CD4-positive, alpha-beta T cell treated with Interleukin-1 beta for 1 hour (primary cell): ENCODE measurements at places on chromosomes 6 and 20.

GRCh38 chr20:32585586-32586127, 524 bp upstream of the NOL4L start:
- DNase-seq, result peak; percentile 7

- DNase-seq, result peak; percentile 60
Observed at GRCh38 chr6:10720265-10720959, 2.5 kb upstream of the TMEM14C start.

- DNase-seq, result no peak
Observed at GRCh38 chr6:33050014-33050810, 23.2 kb downstream of the HLA-DPA1 start.

GRCh38 chr6:96898241-96898851, 655 bp upstream of the NDUFAF4 start:
- peak; percentile 12 for DNase-seq

DNA sequence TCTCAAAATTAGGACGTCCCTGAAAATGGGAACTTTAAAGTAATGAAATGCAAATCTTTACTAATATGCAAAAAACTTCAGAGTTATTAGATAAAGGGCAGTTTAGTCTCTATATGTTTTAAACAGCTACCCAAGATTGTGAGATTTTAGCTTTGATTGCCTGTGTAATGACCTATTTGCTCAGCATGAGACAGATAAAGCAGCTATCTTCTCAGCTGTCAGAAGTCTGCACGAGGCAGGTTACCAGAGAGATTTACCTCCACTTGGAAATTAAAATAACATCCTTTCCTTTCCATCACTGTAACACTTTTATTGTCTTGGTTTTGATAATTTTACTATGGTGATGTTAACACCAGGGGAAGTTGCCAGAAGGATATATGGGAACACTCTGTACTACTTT, 436.6 kb upstream of the OPRM1 start:
- DNase-seq, result no peak

GRCh38 chr20:49187851-49188641, at the start of gene STAU1:
Gene STAU1, minus strand, starts transcription at chr20:49188334. Its CDS starts 22,133 bp downstream, at chr20:49166201.
- DNase-seq, result peak; percentile 94

DNA sequence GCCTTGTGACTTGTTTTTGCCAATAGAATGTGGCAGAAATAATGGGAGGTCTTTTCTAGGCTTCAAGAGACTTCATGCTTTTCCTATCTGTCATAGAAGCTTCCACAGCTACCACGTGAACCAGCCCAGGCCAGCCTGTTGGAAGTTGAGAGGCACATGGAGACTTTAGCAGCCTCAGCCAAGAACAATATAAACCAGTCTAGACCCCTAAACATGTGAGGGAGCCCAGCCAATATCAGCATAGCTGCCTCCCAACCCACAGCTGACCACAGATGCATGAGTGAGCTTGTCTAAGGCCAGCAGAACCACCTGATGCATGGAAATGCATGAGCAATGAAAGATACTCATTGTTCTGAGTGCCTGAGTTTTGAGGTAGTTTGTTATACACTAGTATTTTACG, 540.7 kb upstream of the BTBD3 start:
- DNase-seq, result no peak

DNA sequence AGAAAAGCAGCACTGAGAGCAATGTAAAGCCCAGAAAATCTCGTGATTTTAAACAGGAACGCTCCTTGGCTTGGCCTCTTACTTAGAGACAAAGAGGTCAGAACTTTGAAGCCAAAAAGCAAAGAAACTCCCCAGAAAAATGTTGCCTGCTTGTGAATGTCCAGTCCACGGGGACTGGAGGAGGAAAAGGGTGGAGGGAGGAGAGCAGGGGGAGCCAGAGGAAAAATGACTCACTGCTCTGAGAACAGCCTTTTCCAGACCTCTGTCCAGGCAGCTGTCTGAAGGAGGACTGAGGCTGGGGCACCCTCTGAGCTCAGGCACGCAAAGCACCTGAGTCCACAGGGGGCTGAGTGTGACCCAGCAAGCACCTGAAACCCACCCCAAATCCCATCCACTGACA, 64.7 kb downstream of the TRAM2 start:
- DNase-seq, result no peak

- no peak for DNase-seq
Observed at GRCh38 chr6:70709826-70710225, 42.1 kb downstream of the SMAP1 start.

DNA sequence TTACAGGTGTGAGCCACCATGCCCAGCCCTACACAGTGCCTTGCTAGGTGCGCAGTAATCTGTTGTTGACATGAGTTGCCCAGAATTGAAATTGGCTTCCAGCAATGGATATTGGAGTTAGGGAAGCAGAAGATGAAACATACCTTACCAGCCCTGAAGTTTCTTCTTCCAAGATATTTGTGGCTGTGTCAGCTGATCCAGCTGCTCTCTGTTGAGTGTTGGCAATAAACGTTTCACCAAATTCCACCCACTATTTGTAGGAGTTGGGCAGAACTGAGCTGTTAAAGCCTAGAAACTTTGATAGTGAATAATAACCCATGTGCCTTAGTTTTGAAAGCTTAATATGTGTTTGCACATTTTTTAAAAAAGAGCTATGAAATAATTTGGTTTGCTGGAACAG, 218.2 kb upstream of the SNX9 start:
- no peak for DNase-seq

DNA sequence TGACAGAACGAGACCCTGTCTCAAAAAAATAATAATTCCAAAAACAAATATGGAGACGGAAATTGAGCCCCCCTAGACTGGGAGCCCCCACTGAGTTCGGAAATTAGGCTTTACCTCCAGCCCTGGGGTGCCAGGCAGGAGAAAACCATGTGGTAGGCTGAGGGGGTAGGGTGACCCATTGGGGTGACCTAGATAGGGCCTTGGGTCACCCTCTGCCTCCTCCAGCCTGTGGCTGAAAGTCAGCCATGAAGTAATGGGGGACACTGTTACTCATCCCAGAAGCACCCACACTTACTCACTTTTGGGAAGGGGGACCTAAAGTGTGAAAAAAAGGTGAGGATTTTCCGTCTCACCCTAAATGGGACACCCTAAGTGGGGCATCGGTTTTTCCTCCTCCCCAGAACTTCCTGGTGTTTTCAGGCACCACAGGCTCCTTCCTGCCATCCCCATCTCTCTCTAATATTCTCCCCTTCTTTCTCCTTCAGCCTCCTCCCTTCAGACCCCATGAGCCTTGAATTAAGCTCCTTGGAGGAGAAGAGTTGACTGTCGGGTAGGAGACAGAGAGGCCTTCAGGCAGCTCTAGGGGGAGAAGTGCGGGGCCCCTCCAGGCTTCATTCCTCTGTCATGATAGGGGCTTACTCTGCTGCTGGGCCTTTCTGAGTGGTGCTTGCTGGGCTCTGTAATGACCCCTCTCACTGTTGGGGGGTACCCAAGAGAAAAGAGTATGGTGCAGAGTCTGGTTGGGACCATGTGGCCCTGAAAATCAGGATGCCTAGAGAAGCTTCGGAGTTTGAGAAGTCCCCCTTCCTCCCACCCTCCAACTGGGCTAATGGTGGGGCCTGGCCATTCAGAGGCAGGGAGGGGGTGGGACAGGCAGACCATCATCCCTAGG, 2.4 kb downstream of the LTB start:
- DNase-seq, result no peak

DNA sequence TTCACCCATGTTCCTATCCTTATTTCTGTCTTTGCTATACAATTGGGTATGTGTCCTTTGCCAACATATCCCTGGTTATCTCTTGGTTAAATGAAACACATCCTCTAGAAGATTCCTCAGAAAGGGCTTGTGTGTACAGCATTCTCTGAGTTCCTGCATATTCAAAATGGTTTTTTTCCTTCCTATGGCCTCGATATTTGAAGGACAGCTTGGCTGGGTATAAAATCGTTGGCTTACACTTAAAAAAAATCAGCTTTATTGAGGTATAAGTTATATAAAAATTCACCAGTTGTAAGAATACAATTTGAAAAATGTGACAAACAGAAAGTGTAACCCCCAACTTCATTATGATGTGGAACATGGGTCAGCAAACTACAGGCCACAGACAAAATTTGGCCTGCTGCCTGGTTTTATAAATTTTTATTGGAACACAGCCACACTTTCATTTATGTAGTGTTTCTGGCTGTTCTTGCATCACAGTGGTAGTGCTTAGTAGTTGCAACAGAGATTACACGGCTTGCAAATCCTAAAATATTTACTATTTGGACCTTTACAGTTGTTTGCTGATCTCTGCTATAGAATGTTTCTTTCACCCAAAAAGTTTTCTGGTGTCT, 16.7 kb downstream of the PCMT1 start:
- DNase-seq, result no peak

GRCh38 chr6:116019428-116019827, 41.3 kb downstream of the FRK start:
- DNase-seq, result no peak

DNA sequence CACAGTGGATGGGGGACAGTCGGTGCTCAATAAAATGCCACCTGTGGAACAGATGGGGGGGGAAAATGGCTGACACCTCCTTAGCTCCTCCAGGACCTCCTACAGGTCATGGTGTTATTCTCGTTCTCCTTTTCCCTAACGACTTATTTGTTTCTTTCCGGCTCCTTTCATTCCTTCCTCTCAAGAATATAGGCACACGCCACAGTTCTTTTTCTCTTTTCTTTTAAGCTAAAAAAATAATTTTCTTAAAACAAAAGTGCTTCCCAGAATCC, 1.4 kb upstream of the RNASET2 start:
- no peak for DNase-seq

GRCh38 chr6:166800137-166800536, 156.2 kb downstream of the RNASET2 start:
- DNase-seq, result no peak

DNA sequence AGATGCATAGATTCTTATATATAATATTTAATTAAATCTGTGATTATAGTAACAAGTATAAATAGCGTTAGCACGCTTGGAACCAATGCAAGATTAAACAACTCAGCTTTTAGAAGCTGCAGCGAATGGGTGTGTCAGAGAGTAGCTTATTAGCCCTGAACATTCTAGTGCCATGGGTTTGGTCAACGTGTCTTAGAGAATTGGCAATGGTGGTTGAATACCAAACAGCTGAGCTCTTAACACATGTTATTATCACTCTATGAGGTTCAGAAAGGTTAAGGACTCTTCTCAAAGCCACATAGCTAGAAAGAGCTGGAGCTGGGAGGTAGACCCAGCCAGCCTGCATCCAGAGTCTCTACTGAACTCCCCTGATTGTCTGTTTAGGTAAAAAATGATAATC, 284.2 kb upstream of the CHD6 start:
- DNase-seq, result no peak

GRCh38 chr6:150116200-150116800, 26.5 kb upstream of the PPP1R14C start:
- no peak for DNase-seq

DNA sequence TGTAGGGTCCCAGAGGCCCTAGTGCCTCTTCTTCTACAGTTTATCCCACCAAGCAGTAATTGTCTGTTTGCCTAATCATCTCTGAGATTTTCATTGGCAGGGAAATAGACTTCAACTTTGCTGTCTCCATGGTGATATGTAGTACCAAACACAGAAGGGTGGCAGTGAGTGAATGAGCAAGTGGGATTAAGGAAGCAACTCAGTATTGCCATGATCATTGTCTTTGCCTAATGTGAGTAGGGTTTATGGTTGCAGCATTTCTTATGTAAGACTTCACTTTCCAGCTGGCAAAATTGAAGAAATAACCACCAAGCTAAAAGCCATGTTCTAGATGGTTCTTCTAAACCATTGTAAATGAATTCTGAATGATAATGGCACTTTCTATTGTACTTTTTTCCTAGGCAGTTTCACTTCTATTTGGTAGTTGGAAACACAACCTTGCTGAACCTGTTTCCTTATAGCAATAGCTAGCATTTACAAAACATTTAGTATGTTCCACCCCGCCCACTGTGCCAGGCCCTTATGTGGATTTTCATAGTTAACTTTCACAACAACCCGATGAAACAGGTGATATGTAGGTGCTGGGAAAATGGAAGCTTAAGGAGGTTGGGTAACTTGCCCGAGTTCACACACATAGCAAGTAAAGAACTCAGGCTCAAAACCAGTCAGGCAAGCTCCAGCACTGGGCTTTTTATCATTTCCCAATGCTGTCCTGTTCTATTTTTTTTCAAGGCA, 32.0 kb downstream of the ZC2HC1B start:
- no peak for DNase-seq

DNA sequence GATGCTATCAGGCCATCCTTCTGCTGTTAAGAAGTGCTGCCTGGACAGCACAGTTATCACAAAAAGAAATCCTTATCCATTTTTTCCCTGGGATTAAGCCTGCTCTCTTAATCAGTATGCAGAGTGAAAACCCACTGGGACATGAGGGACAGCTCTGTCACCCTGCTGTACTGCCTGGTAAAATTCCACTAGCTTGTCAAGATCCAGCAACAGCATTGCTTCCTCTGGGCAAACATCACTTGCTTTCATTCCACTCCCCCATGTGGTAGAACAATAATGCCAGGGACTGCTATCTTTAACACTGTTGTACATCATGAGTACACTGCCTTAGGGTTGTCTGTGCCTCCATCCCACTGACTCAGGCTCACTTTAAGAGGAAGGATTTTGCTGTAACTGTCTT, 331.3 kb downstream of the KIF16B start:
- no peak for DNase-seq

GRCh38 chr6:135913785-135914184, 62.3 kb downstream of the PDE7B start:
- DNase-seq, result no peak

GRCh38 chr20:2767768-2768631, 32.4 kb downstream of the CPXM1 start:
- DNase-seq, result no peak

- DNase-seq, result peak; percentile 70
Observed at GRCh38 chr20:3753098-3753497, 14.5 kb downstream of the ADISSP start.

GRCh38 chr6:53830366-53830765, 35.6 kb downstream of the LRRC1 start:
- no peak for DNase-seq

DNA sequence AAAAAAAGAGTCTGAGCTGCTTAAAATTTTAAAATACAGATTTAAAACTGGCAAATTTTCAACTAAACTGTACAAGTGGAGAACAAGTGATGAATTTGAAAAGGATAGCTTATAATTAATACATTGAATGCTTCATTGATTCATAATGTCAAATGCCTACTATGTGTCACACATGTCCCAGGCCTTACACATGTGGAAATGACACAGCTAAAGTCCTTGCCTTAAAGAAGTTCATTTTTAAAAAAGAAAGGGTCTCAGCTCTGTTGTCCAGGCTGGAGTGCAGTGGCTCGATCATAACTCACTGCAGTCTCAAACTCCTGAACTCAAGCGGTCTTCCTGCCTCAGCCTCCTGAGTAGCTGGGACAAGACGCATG, 5.0 kb downstream of the NCOA5 start:
- DNase-seq, result no peak

DNA sequence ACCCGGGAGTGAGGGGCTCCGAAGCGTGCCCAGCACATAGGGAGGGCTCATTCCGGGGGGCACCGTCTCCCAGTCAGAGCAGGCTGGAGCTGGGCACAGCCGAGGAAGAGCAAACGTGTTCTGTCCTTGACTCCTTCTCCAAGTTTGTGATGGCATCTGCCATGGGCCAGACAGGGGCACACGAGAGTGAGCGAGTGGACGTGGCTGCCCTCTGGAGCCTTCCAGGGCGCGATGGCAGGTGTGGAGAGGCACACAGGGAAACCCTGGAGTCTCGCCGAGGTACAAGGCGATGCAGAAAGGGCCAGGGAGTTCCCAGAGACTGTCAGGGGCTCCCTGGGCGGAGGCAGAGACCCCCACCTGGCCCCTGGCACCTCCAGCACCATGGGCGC, 9.9 kb upstream of the GATA5 start:
- DNase-seq, result no peak
